ENCODE measurements at places on chromosomes 1 and 21.

- no peak for DNase-seq
These were observed 8.4 kb downstream of the LUZP1 start for GRCh38 chr1:23159963-23160877.

DNA sequence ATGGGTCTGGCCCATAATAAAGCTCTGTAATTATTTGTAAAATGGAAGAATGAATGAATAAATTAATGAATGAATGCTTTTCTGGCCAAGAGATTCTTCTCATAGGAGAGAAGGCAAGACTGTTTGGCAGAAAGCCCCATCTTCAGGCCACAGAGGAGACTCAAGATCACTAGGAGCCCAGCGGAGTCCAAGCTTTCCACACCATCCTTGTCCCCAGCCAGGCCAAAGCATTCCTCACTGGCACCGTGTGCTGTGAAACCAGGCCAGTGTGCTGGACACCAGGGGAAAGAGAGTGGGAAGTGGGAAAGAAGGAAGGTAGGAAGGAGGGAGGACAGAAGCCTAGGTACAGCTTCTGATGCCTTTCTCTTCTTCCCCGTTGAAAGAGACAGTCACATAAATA, 86.4 kb downstream of the PLXNA2 start:
- no peak for DNase-seq

- no peak for DNase-seq
These were observed 17.7 kb downstream of the HIPK1 start for GRCh38 chr1:113946678-113947387.

GRCh38 chr1:31937300-31938183, 626 bp downstream of the PTP4A2 start:
- DNase-seq = peak; percentile 64

DNA sequence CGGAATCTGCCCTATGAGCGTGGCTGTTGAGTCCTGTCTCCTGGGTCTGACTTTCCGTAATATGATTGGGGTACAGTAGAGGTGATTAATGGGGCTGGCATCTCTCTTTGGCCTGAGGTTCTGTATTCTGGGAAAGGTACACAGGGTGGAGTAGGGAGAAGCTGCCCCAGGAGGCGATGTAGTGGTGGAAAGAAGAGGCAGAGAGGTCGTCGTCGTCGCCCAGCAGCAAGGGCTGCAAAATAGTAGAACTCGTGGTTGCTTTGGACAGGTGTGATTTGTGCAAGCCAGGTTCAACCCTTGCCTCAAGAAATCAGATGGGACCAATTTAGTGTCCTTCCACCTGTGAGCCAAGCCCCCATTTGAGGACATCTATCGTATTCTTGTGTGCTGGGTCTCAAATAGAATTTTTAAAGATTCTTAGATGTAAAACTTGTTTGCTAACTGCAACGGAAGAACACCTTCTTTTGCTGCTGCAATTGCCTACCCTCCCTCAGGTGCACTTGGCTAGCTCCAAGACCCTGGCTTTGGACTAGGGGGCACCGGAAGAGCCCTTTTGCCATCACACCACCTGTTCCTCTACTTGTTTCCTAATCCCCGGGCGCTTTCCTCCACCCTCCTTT, 1.3 kb upstream of the HMGN2 start:
- no peak for DNase-seq

DNA sequence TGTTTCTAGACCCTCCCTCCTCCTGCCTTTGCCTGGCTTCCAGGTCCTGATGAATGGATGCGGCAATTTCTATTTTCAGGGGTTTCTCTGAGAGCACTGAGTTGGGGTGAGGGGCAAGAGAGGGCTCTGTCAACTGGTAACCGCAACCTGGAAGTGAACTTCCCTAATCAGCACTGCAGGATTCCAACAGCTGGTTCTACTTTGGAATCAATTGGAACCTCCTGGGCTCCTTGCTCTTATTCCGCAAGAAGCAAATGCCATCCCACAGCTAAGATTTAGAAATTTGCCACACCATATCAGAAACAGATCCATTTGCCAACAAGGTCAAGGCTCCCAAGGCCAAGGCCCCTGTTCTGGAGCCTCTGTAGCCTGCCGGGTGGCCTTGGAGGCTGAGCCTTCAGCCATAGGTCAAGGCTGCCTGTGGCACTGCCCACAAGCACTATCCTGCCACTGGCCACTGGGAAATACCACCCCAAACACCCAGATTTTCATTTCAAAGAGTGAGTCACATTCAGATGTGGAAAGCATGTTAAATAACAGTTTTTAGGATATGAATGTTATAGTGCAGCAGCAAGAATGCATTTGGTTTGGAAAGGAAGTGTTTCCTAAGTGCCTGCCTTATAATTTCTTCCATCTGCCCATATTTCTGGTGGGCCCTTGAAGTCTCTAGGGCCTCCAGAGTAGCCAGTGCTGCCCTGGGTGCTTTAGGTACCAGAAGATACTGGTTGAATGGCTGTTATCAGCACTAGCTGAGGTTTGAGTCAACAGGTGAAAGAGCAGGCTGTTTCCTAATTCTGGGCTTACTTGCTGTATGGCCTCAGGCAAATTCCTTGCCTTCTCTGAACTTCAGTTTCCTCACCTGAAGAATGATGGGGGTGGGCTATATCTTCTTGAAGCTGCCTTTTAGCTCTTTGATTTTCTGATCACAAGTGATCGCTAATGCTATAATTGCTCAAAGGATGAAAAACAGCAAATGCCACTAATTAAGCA, 56.3 kb upstream of the JUN start:
- no peak for DNase-seq

DNA sequence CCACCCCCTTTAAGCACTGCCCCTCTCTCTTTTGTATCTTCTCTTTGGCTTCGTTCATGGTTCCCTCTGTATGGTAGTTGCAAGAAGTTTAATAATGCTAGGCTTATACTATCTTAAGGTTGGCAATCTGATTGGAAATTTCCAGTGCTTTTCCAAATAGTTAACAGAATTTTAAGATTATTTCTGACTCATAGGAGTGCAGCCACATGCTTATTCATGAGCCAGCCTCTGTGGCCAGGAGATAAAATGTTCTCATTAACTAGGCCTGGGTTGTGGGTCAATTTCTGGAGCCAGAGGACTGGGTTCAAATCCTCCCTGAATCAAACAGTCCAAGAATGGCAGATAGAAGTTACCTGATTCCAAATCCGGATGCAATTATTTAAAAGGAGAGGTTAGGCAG, 103.1 kb downstream of the ATP6V1G3 start:
- DNase-seq = no peak

- no peak for DNase-seq
These were observed 157.2 kb upstream of the COL11A1 start for GRCh38 chr1:103265551-103265950.

- no peak for DNase-seq
These were observed 31.1 kb upstream of the BACH1 start for GRCh38 chr21:29267666-29268065.

GRCh38 chr1:238248356-238248755, 357.6 kb upstream of the ZP4 start:
- no peak for DNase-seq

- DNase-seq = no peak
These were observed 5.4 kb upstream of the HAO2 start for GRCh38 chr1:119363162-119363561.

DNA sequence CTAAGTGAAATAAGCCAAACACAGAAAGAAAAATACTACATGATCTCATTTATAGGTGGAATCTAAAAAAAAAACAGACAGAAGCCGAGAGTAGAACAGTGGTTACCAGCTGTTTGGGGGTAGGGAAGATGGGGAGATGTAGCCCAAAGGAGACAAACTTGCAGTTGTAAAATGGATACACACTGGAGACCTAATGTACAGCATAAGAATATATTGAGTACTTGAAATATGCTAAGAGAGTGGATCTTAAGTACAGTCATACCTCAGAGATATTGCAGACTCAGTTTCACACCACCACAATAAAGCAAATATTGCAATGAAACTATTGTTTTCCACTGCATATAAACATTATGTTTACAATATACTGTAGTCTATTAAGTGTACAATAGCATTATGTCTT, 316.7 kb downstream of the LRRC40 start:
- DNase-seq = no peak

GRCh38 chr1:12615865-12616708, 1.9 kb downstream of the DHRS3 start:
- DNase-seq = no peak

- DNase-seq = no peak
These were observed 102.7 kb downstream of the ADARB1 start for GRCh38 chr21:45177039-45177438.

DNA sequence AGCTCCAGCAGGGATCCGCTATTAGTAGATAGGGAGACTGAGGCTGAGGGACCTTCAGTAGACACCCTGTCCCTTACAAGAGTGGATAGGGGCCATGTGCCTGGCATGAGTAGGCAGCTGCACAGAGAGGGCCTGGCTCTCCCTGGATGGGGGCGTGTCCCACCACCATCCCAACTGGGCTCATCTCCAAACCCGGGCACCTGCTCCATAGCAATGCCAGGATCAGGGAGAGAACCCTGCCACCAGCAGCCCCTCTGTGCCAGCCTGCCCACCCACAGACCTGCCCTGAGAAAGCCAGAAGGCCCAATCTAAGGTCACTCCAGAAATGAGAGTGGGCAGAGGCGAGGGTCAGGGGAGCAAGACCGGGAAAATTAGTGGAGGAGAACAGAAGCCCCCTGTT, 121.3 kb downstream of the GRIK3 start:
- DNase-seq = no peak

- no peak for DNase-seq
These were observed 9.3 kb upstream of the CACYBP start for GRCh38 chr1:174990382-174990999.

DNA sequence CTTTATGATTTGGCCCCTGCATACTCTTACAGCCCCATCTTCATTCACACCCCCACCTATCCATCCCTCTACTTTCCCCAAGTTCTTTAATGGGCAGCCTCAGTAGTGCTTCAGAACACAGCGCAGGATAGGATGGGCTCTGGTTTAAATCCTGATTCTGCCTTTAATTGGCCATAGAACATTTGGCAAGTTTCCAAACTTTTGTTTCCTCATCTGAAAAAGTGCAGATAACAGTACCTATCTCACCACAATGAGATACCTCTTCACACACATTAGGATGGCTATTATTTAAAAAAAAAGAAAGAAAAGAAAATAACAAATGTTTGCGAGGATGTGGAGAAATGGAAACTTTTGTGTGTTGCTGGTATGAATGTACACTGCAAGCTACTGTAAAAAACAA, 142.5 kb upstream of the VANGL1 start:
- no peak for DNase-seq

GRCh38 chr1:101264697-101265096, 27.9 kb downstream of the S1PR1 start:
- no peak for DNase-seq

DNA sequence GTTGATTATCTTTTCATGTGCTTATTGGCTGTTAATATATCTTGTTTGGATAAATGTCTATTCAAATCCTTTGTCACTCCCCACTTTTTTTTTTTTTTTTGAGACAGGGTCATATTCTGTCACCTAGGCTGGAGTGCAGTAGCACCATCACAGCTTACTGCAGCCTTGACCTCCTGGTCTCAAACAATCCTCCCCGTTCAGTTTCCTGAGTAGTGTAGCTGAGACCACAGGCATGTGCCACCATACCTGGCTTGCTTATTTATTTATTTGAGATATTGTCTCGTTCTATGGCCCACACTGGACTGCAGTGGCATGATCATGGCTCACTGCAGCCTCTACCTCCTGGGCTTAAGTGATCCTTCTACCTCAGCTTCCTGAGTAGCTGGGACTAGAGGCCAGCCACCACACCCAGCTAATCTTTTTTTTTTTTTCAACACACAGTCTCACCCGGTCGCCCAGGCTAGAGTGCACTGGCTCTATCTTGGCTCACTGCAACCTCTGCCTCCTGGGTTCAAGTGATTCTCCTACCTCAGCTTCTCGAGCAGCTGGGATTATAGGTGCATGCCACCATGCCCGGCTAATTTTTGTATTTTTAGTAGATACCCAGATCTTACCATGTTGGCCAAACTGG, 13.9 kb upstream of the MYCL start:
- no peak for DNase-seq

DNA sequence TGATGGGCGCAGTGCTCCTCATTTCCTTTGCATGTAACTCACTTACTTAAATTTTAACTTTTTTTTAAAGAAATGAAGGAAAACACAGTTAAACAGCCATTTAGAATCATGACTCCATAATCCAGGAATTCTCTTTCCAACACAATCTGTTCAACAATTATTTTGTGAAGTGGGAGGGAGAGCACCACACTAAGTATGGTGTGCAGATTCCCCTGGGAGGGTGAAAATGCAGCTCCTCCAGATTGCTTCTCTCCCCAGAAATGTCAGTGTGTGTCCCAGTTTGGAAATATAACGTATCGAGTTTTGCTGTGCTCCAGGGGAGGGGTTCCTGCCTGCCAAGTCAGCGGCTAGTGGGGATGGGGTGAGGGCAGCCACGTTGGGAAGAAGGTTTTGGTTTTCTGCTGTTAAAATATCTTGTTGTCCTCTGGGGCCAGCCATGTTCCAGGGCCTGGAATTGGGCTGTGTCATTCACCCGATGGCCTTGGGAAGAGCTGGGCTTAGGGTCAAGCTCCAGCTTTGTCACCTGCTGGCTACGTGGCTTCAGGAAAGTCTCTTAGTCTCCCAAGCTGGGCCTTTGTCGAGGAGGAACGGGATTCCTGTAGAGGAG, 17.3 kb upstream of the DISP3 start:
- DNase-seq = no peak

- no peak for DNase-seq
These were observed 5.1 kb upstream of the CTSK start for GRCh38 chr1:150813028-150813707.

- no peak for DNase-seq
These were observed 37.0 kb downstream of the SERBP1 start for GRCh38 chr1:67393240-67393639.

GRCh38 chr1:6420454-6421042, 829 bp upstream of the HES2 start:
- no peak for DNase-seq

DNA sequence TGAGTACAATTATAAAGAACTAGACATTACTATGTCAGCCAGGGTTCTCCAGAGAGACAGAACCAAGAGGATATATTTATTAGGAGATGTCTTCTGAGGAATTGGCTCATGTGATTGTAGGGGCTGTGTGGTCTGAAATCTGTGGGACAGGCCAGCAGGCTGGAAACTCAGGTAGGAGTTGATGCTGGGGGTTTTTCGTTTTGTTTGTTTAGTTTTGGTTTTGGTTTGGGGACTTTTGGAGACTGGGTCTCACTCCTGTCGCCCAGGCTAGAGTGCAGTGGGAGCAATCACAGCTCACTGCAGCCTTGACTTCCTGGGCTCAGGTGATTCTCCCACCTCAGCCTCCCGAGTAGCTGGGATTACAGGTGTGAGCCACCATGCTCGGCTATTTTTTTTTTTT, 132.9 kb upstream of the ERRFI1 start:
- no peak for DNase-seq

GRCh38 chr21:41460578-41461527, 34.8 kb downstream of the MX1 start:
- peak; percentile 29 for DNase-seq

Data from stimulated activated CD8-positive, alpha-beta memory T cell treated with anti-CD3 and anti-CD28 coated beads, Interleukin-12 subunit alpha, Interleukin-12 subunit beta, amount 100 ng/mL, for 1 hour (primary cell).